Endothelial cell (in vitro differentiated cells): ENCODE measurements at places on chromosomes 2 and 18. TPM values are rescaled to one million over a fixed set of nuclear protein-coding genes. Genes with fewer than 3 reads are reported as not detected.

Gene KLHL14
- total RNA-seq, result 1.3 TPM

- no peak for DNase-seq
Measured at GRCh38 chr2:102660070-102660469, 40.7 kb downstream of the SLC9A2 start.

- no peak for DNase-seq
Measured at GRCh38 chr2:27993950-27994728, 103.6 kb downstream of the BABAM2 start.

DNA sequence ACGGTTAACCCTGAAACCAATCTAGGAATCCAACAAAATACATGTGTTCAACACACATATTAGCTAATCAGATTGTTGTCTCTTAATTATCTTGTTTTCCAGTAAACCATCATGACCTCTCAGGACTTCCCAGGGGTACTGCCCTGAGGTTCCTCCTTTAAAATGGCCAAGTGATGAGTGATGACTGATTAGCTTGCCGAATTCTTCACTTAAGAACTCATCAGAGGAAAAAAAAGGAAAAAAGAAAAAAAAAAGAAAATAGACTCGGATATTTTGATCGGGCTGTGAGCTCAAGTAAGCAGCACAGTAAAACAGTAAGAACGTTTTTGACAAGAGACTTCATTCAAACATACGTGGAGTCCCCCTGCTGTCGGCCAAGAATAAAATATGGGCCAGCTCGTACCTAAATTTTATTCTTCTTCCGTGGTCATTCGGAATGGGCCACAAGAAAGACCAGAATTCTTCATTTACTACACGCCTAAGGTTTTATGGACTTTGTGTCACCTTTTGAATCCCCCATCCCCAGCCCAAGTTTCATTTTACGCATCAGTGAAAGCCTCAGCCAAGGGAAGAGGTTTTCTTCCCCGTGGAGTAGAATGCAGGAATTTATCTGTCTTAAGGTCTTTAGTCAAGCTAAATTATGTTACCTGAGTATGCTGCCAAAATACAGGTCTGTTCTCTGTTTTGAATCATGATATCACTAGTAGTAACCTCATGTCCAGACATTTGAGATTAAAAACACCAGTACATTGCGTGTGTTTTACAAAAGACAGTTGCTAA, 40.5 kb downstream of the COLEC12 start:
- DNase-seq, result no peak

DNA sequence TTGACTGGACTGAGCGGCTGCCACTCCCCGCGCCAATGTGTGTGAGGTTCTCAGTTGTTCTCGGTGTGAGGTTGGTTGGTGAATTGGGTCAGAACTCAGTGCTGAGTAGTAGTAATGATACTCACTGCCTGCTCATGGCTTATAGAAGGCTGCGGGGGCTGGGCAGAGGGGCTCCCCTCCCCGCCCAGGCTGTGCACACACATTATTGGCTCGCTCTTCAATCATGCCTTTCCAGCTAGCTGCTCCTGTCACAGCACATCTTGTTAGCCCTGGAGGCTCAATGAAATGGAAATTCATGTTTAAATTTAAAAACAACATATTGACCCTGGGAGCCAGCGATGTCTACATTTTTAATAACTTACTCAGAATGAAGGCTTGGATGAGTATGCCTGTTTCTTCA, 152.8 kb downstream of the CELF4 start:
- DNase-seq, result no peak

- no peak for DNase-seq
Measured at GRCh38 chr2:119491776-119492525, 32.3 kb downstream of the SCTR start.

DNA sequence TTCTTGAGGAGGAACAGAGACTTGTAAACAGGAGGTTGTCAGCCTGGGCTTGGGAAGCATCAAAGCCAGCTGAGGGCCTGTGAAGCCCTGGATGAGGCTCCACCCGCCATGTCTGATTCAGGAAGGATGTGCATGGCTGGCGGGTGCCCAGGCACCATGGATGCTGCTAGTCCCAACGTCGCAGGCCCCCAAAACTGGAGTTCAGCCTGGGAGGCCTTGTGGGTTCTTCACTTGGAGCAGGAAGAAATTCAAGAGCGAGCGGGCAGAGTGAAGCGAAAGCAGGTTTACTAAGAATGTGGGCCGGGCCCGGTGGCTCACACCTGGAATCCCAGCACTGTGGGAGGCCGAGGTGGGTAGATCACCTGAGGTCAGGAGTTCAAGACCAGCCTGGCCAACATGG, 12.1 kb upstream of the PXDN start:
- DNase-seq, result no peak

Gene CNDP1
- not detected for total RNA-seq

DNA sequence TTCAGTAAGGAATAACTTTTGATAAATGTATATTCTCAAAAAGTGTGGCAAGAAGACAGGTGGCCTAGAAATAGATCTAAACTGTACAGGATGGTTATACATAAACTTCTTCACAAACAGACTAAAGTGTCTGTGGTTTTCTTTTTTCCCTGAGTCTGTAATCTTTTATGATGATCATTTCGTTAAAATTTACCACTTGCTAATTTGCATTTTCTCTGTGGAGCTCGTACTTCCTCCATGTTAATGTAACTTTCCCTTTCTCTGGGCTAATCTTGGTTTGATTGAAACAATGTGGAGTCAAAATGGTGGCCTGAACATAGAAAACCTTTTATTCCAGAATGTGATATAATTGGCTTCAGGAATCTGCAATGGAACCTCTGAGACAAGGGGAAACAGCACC, 166.2 kb downstream of the FTCDNL1 start:
- DNase-seq, result no peak
